Mesendoderm (in vitro differentiated cells): ENCODE measurements at places on chromosomes 16 and 17.

GRCh38 chr16:10601444-10602408 is 21.3 kb upstream of the EMP2 start:
- H3K4me3 ChIP-seq, result no peak overlapping the region
- no peaks in the 10 kb centered on the region for H3K27me3 ChIP-seq
- no peaks in the 10 kb centered on the region for H3K4me1 ChIP-seq

GRCh38 chr16:49632086-49632794 is 223.7 kb downstream of the ZNF423 start:
- H3K4me3 ChIP-seq, result no peak overlapping the region
- peaks cover 5% of the 10 kb centered on the region for H3K36me3 ChIP-seq
- H3K4me1 ChIP-seq, result no peaks in the 10 kb centered on the region
- no peak overlapping the region for H3K27ac ChIP-seq

GRCh38 chr16:27085182-27085581 is 18.5 kb downstream of the C16orf82 start:
- no peaks in the 10 kb centered on the region for H3K4me1 ChIP-seq
- no peak overlapping the region for H3K4me3 ChIP-seq
- H3K27me3 ChIP-seq, result no peaks in the 10 kb centered on the region
- no peak overlapping the region for H3K27ac ChIP-seq

- DNase-seq, result peak; percentile 44
- H3K4me1 ChIP-seq, result no peaks in the 10 kb centered on the region
- H3K36me3 ChIP-seq, result no peaks in the 10 kb centered on the region
- H3K27ac ChIP-seq, result no peak overlapping the region
Observed at GRCh38 chr17:66717641-66718058, 117.3 kb upstream of the CACNG5 start.

GRCh38 chr16:4684763-4685162 is 8.6 kb upstream of the NUDT16L1 start:
- H3K27ac ChIP-seq, result no peak overlapping the region
- H3K4me1 ChIP-seq, result no peaks in the 10 kb centered on the region
- no peak overlapping the region for H3K4me3 ChIP-seq
- H3K27me3 ChIP-seq, result no peaks in the 10 kb centered on the region
- no peak for DNase-seq

- H3K27ac ChIP-seq, result no peak overlapping the region
- H3K36me3 ChIP-seq, result no peaks in the 10 kb centered on the region
- no peak overlapping the region for H3K4me3 ChIP-seq
- no peaks in the 10 kb centered on the region for H3K27me3 ChIP-seq
- H3K4me1 ChIP-seq, result no peaks in the 10 kb centered on the region
Observed at GRCh38 chr17:72950242-72950931, 142.1 kb downstream of the SLC39A11 start.

DNA sequence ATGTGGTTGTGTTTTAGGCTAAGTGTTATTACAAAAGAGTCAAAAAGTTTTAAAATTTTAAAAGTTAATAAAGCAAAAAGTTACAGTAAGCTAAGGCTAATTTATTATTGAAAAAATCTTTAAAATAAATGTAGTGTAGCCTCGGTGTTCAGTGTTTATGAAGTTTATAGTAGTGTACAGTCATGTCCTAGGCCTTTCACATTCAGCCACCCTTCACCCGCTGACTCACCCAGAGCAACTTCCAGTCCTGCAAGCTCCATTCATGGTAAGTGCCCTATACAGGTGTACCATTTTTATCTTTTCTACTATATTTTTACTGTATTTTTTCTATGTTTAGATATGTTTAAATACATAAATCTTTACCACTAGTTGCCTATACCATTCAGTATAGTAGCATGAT is 98.5 kb upstream of the RPRML start:
- H3K4me1 ChIP-seq, result no peaks in the 10 kb centered on the region
- H3K27ac ChIP-seq, result no peak overlapping the region
- H3K4me3 ChIP-seq, result no peak overlapping the region
- H3K27me3 ChIP-seq, result no peaks in the 10 kb centered on the region

DNA sequence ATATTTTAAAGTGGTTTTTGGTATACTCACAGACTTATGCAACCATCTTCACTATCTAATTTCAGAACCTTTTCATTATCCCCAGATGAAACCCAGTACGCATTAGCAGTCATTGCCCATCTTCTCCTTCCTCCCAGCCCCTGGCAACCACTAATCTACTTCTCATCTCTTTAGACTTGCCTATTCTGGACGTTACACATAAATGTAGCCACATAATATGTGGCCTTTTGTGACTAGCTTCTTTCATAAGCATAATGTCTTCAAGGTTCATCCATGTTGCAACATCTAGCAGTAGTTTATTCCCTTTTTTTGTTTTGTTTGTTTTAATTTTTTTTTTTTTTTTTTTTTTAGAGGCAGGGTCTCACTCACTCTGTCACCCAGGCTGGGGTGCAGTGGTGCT is 28.5 kb upstream of the C17orf107 start:
- H3K27ac ChIP-seq, result no peak overlapping the region
- no peaks in the 10 kb centered on the region for H3K36me3 ChIP-seq
- no peak overlapping the region for H3K4me3 ChIP-seq
- no peak for DNase-seq

DNA sequence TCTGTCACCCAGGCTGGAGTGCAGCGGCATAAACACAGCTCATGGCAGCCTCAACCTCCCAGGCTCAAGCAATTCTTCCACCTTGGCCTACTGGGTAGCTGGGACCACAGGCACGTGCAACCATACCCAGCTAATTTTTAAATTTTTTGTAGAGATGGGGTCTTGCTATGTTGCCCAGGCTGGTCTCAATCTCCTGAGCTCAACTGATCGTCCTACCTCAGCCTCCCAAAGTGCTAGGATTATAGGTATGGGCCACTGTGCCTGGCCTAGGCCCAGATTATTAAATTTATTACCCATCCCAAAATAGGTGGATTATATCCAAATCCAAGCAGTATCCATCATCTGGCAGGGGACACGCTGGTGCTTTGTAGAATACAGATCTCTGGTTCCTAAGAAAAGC is 53.8 kb downstream of the METTL16 start:
- H3K4me3 ChIP-seq, result no peak overlapping the region

DNA sequence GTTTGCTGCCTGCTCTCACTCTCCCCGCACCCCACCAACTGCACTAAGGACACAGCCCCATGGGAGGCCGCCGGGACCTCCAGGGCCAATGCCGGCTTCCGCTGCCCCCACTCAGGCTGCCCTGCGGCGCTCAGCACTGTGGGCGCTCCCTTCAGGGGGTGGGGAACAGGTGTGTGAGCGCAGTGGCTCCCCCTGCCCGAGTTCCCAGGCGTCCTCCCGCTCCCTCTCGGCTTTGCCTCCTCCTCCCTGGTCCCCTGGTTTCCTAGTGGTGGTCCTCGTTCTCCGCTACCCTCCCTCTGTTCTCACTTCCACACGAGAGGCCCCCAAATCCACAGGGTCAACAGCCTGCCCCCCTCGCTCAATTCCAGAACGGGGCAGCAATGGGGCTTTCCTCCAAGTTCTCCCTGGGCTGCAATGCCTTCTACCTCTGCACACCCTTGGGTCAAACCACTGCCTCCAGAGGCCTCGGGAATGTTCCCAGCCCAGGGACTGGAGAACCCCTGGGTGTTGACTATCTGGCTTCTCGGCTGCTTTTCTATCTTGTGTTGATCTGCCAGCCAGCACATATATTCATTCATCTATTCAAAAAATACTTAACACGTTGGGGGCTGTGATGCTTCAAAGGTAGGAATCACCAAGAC is 9.9 kb downstream of the FOXJ1 start:
- DNase-seq, result no peak
- no peak overlapping the region for H3K4me3 ChIP-seq
- H3K27ac ChIP-seq, result no peak overlapping the region
- no peaks in the 10 kb centered on the region for H3K4me1 ChIP-seq
- H3K27me3 ChIP-seq, result peaks cover 40% of the 10 kb centered on the region

DNA sequence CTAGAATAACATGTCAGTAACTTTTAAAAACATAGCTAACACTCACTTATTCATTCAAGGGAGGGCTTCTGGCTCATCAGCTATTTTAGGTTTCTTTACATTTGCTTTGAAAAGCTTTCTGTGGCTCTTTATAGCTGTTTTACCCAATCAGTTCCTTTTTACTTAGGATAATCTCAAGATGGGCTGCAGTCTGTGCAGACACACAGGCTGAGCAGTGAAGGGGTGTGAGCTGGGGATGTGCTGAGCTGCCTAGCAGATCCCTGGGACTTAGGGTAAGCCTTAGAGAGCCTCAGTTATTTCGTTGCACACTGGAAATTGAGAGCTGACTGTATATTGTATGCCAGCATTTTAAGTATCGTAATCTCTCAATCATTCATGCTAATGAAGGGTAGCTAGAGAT is 30.2 kb upstream of the NOL11 start:
- no peaks in the 10 kb centered on the region for H3K4me1 ChIP-seq
- H3K36me3 ChIP-seq, result no peaks in the 10 kb centered on the region
- no peaks in the 10 kb centered on the region for H3K27me3 ChIP-seq
- no peak for DNase-seq
- H3K4me3 ChIP-seq, result no peak overlapping the region

DNA sequence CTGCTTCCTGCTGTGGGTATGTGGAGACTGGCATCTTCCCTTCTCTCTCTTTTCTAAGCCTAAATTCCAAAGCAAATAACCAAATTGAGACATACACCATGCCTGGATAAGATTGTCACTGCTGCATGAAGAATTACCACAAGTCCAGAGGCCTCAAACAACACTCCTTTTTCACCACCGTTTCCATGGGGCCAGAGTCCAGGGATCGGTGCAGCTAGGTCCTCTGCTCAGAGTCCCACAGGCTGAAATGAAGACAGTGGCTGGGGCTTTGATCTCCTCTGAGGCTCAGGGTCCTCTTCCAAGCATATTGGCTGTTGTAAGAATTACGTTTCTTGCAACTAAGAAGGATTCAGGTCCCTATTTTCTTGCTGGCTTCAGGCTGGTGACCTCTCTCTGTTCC is 130.4 kb downstream of the SLC39A11 start:
- no peaks in the 10 kb centered on the region for H3K36me3 ChIP-seq
- H3K27me3 ChIP-seq, result no peaks in the 10 kb centered on the region
- H3K4me3 ChIP-seq, result no peak overlapping the region
- no peaks in the 10 kb centered on the region for H3K4me1 ChIP-seq

- no peaks in the 10 kb centered on the region for H3K36me3 ChIP-seq
- H3K27ac ChIP-seq, result no peak overlapping the region
- no peak for DNase-seq
- H3K4me3 ChIP-seq, result no peak overlapping the region
- H3K4me1 ChIP-seq, result peaks cover 4% of the 10 kb centered on the region
- H3K27me3 ChIP-seq, result no peaks in the 10 kb centered on the region
Observed at GRCh38 chr17:43356450-43356849, 42.3 kb upstream of the ARL4D start.

- DNase-seq, result no peak
- H3K36me3 ChIP-seq, result no peaks in the 10 kb centered on the region
- no peaks in the 10 kb centered on the region for H3K27me3 ChIP-seq
- H3K27ac ChIP-seq, result no peak overlapping the region
- H3K4me1 ChIP-seq, result no peaks in the 10 kb centered on the region
Observed at GRCh38 chr17:9177212-9177611, 155.9 kb downstream of the NTN1 start.

GRCh38 chr17:61574542-61575351 is 16.3 kb downstream of the NACA2 start:
- no peak overlapping the region for H3K27ac ChIP-seq
- no peaks in the 10 kb centered on the region for H3K4me1 ChIP-seq
- no peak overlapping the region for H3K4me3 ChIP-seq
- H3K36me3 ChIP-seq, result no peaks in the 10 kb centered on the region
- no peaks in the 10 kb centered on the region for H3K27me3 ChIP-seq

- H3K4me1 ChIP-seq, result no peaks in the 10 kb centered on the region
- no peak for DNase-seq
- H3K27me3 ChIP-seq, result no peaks in the 10 kb centered on the region
- no peak overlapping the region for H3K4me3 ChIP-seq
Observed at GRCh38 chr17:49357516-49357915, 4.5 kb downstream of the ZNF652 start.

DNA sequence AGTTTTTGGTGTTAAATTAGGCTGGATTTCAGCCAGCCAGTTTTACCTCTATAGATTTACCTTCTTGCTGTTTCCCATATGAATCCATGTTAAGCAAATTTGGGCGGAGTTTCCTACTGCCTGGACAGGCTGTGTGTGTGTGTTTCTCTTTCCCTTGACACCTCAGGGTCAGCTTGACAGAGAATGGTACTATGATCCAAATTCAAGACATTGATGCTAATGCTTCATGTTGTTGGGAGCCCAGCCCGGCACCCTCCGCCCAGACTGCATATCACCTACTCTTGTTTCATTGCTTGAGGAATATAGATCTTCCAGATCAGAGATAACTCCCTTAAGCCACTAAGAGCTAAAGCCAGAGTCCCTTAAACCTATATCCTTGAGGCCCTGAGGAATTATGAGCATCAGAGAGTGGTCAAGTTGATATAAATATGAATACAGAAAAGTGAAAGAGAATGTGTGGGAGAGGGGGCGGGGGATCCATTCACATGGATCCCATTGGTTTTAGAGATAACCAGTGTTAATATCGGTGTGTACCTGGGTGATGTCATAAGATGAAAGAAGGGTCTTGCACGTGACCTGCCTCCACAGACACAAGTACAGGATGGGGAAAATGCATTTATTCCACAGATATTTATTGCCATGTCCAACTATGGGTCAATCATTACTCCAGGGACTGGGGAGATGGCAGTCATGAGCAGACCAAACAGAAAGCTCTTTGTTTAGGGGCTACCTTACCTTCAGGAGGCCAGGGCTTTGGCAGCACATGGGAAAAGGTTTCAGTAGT is 69.7 kb downstream of the WIPI1 start:
- no peak for DNase-seq
- no peaks in the 10 kb centered on the region for H3K27me3 ChIP-seq
- H3K36me3 ChIP-seq, result no peaks in the 10 kb centered on the region
- H3K4me3 ChIP-seq, result no peak overlapping the region
- H3K27ac ChIP-seq, result no peak overlapping the region

DNA sequence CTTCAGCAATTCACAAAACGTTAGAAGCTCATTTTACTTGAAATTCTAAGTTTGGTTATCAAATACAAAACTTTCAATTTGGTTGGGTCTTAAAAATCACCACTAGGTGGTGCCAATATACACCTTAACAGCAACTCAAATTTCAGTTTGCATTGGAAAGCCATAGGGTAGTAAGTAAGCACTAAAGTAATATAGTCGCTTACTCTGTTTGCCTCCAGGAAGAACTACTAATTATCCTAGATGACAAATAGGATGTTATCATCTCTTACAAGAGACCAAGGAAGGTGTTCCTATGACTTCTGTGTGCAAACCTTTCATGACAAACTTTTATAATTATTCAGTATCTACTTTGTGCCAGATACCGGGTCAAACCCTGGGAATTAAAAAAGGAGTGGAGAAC is 93.3 kb downstream of the MYO1D start:
- no peak overlapping the region for H3K27ac ChIP-seq
- no peak overlapping the region for H3K4me3 ChIP-seq
- H3K36me3 ChIP-seq, result no peaks in the 10 kb centered on the region
- no peaks in the 10 kb centered on the region for H3K4me1 ChIP-seq
- no peaks in the 10 kb centered on the region for H3K27me3 ChIP-seq

GRCh38 chr17:51941272-51941671 is 217.2 kb downstream of the CA10 start:
- no peak overlapping the region for H3K4me3 ChIP-seq
- H3K27ac ChIP-seq, result no peak overlapping the region
- no peak for DNase-seq
- no peaks in the 10 kb centered on the region for H3K36me3 ChIP-seq

DNA sequence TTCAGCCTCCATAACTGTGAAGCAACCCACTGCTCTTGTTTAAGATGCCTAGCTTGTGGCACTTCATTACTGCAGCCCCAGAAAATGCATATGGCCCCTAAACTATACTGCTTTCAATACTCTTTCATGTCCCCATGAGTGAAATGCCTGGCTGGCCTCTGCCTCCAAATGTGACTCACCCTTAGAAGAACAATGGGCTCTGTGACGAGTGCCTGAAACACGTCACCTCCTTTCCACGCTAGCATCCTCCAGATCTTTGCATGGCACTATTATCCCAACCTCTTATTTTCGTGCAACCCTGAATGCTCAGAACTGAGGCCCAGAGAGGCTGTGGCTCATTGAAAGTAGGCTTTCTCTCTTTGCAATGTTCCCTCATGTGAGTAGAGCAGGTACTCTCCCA is 233.1 kb downstream of the CBLN1 start:
- H3K36me3 ChIP-seq, result no peaks in the 10 kb centered on the region
- no peak overlapping the region for H3K27ac ChIP-seq
- peak; percentile 31 for DNase-seq
